ENCODE measurements at places on chromosomes 7 and 10.

DNA sequence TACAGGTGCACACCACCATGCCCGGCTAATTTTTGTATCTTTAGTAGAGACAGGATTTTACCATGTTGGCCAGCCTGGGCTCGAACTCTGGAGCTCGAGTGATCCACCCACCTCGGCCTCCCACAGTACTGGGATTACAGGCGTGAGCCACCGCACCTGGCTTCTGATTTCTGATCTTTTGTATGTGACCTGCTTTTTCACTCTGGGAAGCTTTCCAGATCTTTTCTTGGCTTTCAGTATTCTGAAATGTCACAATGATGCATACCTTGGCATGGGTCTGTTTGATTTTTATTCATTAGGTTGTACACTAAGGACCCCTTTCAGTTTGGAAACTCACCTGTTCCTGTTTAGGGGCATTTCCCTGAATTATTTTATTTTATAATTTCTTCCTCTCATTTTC lies 41.6 kb downstream of the PROSER2 start:
- DNase-seq, result no peak

- DNase-seq, result no peak
Measured at GRCh38 chr10:78944723-78945312, 123.9 kb upstream of the ZMIZ1 start.

- DNase-seq, result peak; percentile 87
Measured at GRCh38 chr10:125160856-125161706, 718 bp upstream of the CTBP2 start.

DNA sequence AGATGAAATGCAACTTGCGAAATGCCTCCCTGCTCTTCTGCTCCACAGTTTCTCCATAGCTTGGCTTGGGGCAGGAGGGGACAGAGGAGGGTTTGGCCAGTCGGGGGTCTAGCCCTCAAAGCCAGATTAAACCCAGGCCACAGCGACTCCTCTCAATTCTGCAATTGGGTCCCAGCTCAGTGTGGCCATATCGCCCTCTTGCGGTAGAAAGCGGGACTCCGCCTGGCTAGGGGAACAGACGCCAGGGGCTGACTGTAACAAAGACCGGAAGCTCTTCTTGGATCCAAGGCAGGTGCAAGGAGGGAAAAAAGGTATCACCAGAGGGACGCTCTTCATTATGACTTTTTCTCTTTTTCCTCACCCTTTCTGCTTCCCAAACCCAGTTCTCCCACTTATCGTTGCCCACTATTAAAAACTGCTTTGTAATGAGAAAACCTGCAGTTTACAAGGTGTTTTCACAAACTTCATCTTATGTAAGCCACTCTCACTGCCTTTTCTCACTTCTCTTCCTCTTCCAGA lies 36.6 kb upstream of the TNPO3 start:
- DNase-seq, result peak; percentile 73

- DNase-seq, result no peak
Measured at GRCh38 chr7:11343818-11344413, 370.2 kb downstream of the PHF14 start.

DNA sequence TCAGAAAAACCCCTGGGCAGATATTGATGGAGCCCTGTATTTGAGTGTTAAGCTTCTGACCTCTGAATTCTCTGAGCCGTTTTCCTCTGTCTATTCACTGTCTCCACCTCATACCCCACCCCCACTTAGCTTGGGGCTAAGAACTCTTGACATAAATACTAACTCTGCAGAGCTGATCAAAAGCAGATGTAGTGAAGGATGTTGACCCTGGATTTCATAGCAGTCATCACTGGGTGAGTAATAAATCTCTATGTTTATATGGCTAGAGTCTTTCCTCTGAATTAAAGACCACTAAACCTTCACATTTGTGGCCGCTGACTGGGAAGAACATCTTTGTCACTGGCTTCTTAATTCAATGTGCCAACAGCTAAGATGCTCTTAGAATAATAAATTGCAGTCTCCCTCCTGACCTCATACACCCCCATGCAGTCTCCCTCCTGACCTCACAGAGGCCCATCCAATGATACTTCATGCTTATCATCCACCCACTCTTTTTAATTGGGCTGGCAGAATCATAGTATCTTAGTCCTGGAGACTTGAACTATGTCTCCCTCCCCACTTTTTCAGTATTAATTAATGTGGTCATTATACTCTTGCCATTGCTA lies 78.0 kb upstream of the MACROH2A2 start:
- no peak for DNase-seq

DNA sequence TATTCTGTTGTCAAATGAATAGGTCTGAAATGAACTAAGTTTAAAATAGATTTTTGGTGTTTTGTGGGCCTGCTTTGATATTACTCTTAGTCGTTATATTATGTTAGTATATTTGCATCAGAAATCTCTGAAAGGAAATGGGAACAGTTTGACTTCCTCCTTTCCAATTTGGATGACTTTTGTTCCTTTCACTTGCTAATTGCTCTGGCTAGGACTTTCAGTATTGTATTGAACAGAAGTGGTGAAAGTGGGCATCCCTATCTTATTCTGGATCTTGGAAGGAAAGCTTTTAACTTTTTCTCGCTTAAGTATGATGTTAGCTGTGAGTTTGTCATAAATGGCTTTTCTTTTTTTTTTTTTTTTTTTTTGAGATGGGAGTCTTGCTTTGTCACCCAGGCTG lies 273.6 kb upstream of the DKK1 start:
- DNase-seq, result no peak

DNA sequence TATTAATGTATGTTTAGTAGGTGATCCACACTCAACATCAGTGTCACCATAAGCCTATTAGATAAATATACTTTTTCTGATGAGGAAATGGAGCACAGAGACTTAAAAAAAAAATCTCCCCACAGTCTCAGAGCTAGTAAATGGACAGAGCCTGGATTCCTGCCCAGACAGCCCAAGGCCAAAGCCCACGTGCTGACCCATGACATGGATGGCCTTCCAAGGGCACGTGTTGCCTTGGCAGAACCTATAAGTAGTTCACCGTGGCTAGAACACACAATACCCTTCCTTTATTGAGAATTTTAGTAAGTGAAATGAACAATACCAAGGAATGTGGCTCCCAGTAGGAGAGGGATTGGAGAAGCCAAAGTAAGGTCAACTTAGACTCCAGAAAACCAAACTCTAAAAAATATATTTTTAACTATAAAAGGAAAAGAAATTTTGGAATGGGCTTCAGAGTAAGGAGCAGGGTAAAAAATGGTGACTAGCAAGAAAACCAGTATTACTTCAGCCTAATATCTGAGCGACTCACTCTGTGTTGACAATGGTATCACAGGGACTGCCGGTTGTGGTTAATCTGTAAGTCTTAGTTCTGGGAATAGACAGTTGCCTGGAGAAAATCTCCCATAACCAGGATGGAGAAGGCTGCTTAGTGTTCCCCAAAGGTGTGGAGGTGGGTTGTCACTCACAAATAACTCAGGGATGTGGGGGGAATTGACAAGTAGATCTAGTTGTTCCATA lies 223.0 kb downstream of the SORCS1 start:
- DNase-seq, result no peak

DNA sequence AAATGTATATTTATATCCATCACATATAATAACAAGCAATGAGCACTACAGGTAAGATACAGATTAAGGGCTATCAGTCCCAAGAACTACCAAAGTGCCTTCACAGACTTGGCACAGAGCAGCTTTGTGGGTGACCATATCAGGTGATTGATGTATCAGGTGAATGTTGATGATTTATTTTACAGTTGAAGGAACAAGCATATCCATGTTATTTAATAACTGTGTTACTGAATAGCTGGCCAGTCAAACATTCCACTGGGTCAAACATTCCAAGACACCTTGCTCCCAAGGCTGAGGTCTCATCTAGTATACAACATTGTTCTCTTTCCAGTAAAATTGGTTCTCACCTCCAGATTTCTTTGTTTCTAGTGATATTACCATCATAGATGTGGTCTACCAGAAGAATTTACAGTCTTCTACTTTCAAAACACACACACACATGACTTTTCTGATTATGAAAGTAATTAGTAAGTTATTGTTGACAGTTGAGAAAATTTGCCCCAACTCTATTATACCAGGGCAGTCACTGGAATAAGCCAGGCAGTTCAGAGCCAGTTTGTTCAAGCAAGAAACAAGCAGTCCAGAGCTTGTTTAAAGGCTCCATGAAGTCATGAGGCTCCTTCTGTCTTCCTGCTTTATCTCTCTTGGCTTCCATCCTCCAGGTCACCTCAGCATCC lies 68.2 kb downstream of the ELAPOR2 start:
- DNase-seq, result no peak
